ENCODE measurements at places on chromosomes 4 and X.

DNA sequence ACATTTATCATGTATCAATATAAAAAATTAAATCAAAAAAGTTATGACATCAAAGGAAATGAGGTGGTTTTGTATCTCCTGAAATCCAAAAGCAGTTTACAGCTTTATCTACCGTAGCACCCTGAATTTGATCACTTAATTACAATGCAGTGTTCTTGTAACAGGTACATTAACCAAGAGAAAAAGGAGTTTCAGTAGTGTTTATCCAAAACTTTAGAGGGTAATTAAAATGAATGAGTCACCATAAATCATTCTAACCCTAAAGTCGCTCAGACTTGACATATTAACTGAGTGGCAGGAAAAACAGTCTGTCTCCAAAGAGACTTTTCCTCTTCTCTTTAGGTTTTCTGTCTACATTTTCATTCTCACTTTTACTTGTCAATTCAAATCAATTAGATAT, 907.6 kb upstream of the EPHA5 start:
- no peak for DNase-seq

GRCh38 chr4:67250131-67250896, 295.0 kb downstream of the CENPC start:
- DNase-seq, result no peak

GRCh38 chr4:94889946-94890345, 132.2 kb downstream of the BMPR1B start:
- DNase-seq, result no peak

GRCh38 chr4:86031927-86032326, 327.9 kb downstream of the MAPK10 start:
- no peak for DNase-seq

DNA sequence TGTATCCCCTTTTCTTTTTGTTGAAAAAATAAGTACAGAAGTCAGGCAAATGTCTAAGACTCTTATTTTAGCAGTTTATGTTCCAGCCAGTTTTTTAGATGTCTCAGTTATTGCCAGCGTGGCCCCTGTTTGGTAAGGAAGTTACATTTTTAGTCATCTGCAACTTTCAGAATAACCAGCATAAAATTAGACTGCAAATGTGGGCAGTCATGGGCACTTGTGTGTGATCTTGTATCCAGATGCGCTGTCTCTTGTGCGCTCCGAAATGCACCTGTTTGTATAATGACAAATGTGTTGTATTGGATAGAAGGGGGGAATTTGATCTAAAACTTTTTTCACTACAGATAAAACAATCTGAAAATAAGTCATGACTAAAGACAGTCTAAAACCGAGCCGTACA, 44.3 kb upstream of the CLCN4 start:
- DNase-seq, result no peak

- no peak for DNase-seq
These were observed 216.8 kb upstream of the FAT1 start for GRCh38 chr4:186940476-186940875.

All from activated T-helper 1 cell treated with anti-CD3 and anti-CD28 coated beads, Interleukin-2, amount 50 U/mL, for 16 hours (primary cell).